Left renal pelvis (tissue), 4 donors: ENCODE measurements at places on chromosomes 16 and 17. TPM values are rescaled to one million over a fixed set of nuclear protein-coding genes. Genes with fewer than 3 reads are reported as not detected.

The TBL3 gene
- 26.9 TPM for polyA plus RNA-seq

DNA sequence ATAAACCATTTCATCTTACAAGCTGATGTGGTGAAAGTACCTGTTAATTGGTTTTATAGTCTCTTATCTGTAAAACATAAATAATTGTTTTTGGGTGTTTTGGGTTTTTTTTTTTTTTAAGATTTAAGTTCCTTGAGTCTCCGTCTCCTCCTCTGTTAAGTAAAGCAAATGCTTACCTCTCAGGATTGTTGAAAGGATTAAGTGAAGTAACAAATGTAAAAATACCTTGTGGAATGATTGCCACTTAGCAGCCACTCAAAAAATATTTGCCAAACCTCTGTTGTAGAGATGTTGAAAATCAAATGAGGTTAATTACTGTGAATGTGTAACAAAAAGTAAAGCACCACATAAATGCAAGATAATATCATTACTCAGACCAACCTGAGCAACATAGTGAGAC lies 19.2 kb downstream of the LIMD2 start:
- DNase-seq = no peak

DNA sequence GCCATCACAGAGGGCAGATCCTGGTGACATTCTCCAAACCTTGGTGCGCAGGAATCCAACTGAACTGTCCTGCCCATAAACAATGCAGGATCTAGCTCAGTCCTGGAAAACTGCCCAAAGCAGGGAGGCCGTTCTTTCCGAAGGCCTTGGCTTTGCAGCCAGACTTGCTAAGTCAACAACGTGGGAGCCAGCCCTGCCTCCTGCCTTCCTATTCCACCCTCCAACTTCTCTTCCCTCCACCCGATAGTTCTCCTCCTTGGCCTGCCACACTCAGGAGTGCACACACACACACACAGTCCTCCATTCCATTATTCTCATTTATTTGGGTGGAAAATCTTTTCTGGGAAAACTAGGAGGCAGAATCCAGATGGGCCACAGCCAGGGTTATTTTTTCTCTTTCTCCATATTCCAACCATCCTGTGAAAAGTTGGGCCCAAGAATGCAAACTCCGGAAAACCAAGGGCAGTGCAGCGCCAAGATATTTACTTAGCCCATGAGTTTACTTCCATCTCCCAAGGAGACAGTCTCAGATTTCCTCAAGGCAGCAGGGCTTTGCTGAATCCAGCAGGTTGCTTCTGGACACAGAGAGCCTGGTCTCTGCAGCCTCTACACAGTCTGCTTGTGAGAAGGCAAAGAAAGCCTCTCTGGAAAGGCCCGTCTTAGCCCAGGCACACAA lies 15.8 kb downstream of the COPRS start:
- DNase-seq = no peak

The ALOXE3 gene
- polyA plus RNA-seq = not detected

The NFATC2IP gene
- polyA plus RNA-seq = 65.1 TPM

DNA sequence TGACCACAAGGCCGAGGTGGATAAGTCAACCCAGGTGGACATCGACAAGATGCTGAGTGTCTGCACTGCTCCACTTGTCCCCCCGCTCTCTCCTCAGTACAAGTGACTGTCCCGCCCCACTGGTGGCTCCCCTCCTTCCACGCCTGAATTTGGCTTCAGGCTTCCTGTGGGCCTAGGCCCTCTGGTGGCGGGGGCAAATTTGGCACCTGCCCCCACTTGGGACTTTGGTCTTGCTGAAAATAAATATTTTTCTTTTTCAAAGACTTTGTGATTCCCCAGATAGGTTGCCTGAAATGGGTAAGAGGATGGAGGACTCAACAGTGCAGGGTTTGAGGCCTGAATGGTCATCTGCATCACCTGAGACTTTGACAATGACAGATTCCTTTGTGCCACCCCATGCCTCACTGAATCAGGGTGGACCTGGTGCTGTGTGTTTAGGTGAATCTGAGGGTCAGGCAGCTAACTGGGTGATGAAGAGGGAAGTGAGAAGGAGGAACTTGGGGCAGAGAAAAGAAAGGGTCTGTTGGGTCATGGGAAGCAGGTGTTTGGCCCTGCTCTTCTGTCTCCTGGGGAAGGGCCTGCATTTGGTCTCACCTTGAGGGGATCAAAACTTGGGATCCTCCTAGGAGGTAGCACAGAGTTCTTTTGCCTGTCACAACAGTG lies 2.0 kb downstream of the C16orf86 start:
- no peak for DNase-seq

The PTX4 gene
- polyA plus RNA-seq = not detected

The MMP25 gene
- 1.6 TPM for polyA plus RNA-seq

DNA sequence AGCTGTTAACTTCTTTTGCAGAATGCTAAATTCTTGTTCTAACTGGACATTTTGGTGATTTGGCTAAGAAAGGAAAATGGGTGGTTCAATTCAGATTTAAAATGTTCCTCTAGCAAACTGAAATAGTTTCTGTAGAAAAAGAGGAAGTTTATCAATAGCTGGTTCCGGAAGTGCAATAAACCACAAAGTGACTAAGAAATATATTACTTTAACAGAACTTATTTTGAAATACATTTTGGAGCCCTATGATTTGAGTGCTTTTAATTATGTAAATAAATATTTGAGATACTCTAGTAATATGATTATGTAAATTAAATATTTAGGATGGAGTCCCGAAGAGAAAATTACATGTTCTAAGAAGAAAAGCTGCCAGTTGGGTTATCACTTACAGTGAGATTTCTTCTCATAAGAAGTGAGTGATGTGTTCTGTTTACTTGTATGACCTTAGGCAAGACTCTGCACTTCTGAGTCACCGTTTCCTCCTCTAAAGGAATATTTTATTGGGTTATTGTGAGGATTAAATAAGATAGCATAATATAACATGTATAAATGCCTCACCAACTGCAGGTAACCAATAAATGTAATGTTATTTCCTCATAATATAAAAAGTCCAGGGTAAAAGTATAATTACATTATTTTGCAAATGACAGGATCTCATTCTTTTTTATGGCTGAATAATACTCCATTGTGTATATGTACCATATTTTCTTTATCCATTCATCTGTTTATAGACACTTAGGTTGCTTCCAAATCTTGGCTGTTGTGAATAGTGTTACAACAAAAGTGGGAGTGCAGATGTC lies at the start of gene EVI2B:
Gene EVI2B, minus strand, starts transcription at position 73 of the 800 bp plus-strand sequence. CDS start 8,445 bp downstream, outside the sequence.
- no peak for DNase-seq

The MT2A gene
- polyA plus RNA-seq = 19.5 TPM

- no peak for DNase-seq
Measured at GRCh38 chr17:77854083-77854758, 104.3 kb upstream of the TNRC6C start.

- DNase-seq = no peak
Measured at GRCh38 chr16:56861756-56862155, 3.3 kb upstream of the SLC12A3 start.

DNA sequence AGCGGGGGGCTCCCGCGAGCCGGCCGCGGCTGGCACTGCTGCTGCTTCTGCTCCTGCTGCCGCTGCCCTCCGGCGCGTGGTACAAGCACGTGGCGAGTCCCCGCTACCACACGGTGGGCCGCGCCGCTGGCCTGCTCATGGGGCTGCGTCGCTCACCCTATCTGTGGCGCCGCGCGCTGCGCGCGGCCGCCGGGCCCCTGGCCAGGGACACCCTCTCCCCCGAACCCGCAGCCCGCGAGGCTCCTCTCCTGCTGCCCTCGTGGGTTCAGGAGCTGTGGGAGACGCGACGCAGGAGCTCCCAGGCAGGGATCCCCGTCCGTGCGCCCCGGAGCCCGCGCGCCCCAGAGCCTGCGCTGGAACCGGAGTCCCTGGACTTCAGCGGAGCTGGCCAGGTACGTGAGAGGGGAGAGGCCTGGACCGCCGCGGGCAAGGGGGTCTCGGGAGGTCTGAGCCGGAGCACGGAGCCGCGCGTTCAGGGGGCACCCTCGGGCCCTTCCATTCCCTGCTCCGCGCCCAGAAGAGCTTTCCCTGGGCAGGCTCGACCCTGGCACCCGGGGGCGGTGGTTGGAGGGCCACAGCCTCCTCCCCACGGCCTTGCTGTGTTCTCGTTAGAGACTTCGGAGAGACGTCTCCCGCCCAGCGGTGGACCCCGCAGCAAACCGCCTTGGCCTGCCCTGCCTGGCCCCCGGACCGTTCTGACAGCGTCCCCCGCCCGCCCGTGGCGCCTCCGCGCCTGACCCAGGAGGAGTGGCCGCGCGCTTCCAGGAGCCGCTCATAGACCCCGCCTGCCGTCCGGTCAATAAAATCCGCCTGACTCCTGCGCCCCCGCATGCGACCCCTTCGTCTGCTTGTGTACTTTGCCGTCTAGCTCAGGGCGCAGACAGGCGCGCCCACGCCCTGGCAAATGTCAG lies 591 bp downstream of the NPW start:
- no peak for DNase-seq

The VPS4A gene
- 54.1 TPM for polyA plus RNA-seq

DNA sequence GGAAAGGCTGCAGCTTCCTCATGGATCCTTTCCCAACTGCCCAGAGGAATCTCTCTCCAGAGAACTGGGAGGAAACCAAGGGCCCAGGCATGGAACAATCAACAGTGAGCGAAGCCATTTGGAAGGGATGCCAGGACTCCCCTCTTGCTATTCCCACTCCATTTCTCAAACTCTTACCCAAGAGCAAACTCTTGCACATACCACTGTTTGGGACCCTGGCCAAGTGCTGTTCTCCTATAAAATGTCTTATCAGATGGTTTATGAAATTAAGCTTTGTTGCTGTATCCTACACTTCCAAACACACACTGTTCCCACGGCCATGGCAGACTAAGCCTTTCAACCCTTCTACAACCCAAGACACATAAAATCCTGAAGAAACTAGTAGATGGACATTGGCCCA lies 48.3 kb upstream of the AXIN2 start:
- no peak for DNase-seq

DNA sequence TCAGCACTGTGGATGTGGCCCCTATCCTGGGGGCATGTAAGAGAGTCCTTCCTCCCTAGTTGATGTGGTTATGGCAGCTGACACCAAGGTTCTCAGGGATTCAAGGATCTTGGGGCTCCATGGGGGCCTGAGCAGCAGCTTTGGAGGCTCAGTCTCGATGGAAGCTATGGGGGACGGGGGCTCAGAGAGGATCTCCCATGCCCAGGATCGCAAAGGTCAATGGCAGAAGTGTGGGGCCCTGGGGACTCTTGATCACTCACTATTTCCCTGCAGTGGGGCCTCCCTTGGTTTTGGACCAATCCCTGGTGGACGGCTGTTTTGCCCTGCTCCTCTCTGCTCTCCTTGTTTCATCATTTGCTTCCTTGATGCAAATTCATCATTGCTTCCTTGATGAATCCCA lies 885.9 kb downstream of the CDH8 start:
- DNase-seq = no peak

GRCh38 chr16:67399749-67400704 lies 6.7 kb upstream of the TPPP3 start:
- no peak for DNase-seq

The GP2 gene
- polyA plus RNA-seq = not detected

DNA sequence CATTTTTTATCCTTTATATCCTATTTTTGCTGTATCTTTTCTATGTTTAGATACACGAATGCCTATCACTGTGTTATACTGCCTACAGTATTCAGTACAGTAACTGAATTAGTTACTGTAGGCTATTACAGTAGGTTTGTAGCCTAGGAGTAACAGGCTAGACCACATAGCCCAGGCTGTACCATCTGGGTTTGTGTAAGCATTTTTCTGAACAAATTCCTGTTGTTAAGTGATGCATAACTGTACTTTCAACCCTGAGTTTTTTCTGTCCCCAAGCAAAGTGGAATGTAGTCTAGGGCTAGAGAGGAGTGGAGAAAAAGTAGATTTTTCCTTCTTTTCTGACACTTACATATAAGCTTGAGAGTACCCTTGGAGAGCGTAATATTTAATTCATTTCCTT lies 282.1 kb downstream of the HS3ST3B1 start:
- DNase-seq = no peak

The C16orf96 gene
- polyA plus RNA-seq = 0.24 TPM

DNA sequence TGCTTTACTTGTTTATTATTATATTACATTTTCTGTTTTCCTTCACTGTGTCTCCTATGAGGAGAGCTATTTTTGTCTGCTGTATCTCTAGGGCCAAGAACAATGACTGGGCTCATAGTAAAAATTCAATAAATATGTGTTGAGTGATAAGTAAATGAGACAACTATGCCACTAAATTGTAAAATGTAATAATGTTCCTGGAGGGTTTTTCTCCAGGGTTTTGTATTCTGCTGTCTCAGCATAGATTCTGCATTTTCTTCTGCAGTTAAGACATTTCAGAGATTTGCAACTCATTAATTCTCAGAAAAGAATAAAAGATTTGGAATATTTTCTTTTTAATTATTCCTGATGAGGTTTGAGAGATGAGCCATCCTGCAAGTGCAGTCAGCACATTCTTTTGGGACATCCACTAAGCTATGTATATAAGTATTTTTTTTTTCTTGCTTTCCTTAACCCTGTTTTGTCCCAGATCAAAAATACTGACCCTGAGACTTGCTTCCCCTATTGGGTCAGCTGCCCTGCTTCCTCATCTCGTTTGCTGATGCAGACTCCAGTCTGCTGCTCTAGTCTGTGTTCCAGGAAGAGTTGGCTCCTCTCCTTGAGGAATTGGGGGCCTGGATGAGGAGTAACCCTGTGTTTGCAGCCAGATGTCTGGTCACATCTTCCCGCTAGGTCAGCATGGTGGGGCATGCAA lies 122.9 kb downstream of the ABCA8 start:
- DNase-seq = no peak

DNA sequence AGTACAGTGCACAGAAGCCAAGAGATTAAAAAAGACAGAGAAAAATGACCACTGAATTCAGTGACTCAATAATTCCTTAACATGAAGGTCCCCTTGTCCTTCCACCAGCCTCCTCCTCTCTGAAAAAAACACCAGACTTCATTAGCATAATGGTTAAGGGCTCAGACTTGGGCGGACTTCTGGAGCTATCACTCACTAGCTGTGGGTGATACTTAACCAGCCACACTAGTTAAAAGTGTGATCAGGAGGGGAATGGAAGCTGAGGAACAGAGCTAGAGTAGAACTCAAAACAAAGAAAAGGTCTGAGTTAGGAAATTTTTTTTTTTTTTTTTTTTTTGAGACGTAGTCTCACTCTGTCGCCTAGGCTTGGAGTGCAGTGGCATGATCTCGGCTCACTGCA lies 23.2 kb downstream of the ZNF652 start:
- no peak for DNase-seq

- no peak for DNase-seq
Measured at GRCh38 chr17:78532922-78533640, 44.1 kb downstream of the DNAH17 start.

GRCh38 chr17:28579526-28579925 lies 2.8 kb upstream of the ALDOC start:
- no peak for DNase-seq

The TMEM238L gene
- polyA plus RNA-seq = 9.4 TPM

- no peak for DNase-seq
Measured at GRCh38 chr16:25140459-25140858, 28.9 kb downstream of the LCMT1 start.
